ENCODE measurements at places on chromosomes 11 and 22. TPM values are rescaled to one million over a fixed set of nuclear protein-coding genes. Genes with fewer than 3 reads are reported as not detected.

The MTMR2 gene
- total RNA-seq = 18.0 TPM

GRCh38 chr11:75314771-75315438 lies 36.6 kb downstream of the ARRB1 start:
- DNase-seq = no peak

DNA sequence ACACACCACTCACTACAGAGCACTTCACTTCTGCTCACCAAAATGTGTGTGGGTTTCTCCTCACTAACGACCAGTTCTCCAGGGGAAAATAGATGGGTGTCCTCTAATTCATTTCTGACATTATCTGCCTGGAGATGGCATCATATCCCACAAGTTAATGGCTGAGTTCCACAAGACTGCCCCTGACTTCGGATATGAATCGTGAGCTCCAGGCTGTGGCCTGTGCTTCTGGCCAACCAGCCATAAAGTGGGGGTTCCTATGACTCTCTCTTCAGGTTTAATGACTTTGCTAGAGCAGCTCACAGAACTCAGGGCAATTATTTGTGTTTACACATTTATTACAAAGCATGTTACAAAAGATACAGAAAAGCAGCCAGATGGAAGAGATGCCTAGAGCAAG lies 113.0 kb upstream of the SYT13 start:
- no peak for DNase-seq

- peak; percentile 65 for DNase-seq
Observed at GRCh38 chr11:5624489-5625279, at the start of gene TRIM34. Gene TRIM34, plus strand, starts transcription at chr11:5625001. Its CDS starts 7,331 bp downstream, at chr11:5632332.

- DNase-seq = no peak
Observed at GRCh38 chr11:83691451-83691950, 405.3 kb upstream of the CCDC90B start.

- no peak for DNase-seq
Observed at GRCh38 chr11:36465449-36466163, 44.5 kb downstream of the TRAF6 start.

- peak; percentile 90 for DNase-seq
Observed at GRCh38 chr11:77191823-77192495, 63.9 kb downstream of the MYO7A start.

GRCh38 chr11:10366568-10367331 lies 61.9 kb downstream of the ADM start:
- DNase-seq = peak; percentile 92

DNA sequence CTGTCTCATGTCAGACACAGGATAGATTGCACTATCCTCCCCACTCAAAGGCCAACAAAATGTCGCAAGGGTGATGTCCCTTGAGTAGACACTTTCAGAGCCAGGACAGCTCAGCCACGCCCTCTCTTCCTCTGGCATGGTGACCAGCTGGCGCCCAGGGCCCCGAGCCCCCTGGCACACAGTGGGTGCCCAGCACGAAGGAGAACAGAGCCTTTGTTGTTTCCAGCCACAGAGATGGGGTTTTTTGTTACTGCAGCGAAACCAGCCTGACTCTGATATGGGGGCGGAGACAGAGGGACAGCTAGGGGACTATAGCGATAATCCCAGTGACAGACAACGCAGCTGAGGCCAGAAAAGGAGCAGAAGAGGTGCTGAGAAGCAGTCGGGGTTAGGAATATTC lies 23.3 kb upstream of the CCND1 start:
- no peak for DNase-seq

- DNase-seq = no peak
Observed at GRCh38 chr22:47681411-47682165, 919.1 kb downstream of the TBC1D22A start.

DNA sequence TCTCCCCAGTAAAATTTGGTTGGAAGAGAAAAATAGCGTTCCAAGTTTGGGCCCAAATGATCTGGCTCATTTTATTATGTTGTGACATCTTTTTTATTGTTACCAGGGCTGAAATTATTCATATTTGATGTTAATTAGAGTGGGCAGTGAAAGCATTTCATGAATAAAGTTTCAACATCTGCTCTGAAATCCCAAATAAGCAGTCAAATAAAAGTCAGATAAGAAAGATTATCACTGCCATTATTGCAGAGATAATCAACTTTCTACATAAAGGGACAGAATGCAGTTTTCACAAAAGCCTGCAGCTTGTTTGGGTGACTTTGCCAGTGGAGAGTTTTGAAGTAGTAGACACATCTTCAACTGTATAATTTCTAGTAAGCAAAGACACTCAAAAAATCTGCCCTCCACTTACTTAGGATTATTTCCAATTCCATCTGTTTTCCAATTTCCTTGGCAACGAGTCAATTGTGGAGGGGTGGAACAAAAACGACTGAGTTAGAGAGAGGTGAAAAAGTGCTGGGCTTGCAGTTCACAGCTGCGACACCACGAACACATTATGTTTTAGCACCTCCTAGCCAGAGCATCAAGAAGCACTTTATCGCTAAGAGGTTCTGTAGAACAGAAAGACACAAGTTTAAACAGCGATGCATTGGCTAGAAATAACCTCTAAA lies 9.0 kb downstream of the TECTA start:
- DNase-seq = no peak

All from Daoy (cell line).